Cerebellar cortex (tissue), 1 donor: ENCODE measurements at places on chromosomes 4 and X.

DNA sequence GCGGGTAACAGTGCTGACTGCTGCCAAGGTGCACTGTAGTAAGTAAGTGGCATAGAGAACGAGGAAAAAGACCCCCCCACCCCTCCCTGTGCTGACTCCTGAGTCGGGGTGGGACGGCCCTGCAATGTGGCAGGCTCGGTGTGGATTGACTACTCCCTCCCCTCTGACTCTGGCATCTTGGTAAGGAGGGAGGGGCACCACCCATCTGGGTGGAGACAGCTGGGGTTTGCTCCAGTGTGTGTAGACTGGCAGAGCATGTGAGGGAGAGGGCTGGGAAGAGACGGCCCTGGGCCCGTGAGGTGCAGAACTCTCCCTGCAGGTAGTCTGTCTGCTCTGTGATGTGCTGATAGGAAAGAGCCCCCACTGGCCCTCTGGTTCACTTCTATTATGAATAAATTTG, 31.0 kb downstream of the NSG1 start:
- no peak for DNase-seq

- DNase-seq: no peak
These were observed 37.8 kb downstream of the PCDH10 start for GRCh38 chr4:133186845-133187244.

DNA sequence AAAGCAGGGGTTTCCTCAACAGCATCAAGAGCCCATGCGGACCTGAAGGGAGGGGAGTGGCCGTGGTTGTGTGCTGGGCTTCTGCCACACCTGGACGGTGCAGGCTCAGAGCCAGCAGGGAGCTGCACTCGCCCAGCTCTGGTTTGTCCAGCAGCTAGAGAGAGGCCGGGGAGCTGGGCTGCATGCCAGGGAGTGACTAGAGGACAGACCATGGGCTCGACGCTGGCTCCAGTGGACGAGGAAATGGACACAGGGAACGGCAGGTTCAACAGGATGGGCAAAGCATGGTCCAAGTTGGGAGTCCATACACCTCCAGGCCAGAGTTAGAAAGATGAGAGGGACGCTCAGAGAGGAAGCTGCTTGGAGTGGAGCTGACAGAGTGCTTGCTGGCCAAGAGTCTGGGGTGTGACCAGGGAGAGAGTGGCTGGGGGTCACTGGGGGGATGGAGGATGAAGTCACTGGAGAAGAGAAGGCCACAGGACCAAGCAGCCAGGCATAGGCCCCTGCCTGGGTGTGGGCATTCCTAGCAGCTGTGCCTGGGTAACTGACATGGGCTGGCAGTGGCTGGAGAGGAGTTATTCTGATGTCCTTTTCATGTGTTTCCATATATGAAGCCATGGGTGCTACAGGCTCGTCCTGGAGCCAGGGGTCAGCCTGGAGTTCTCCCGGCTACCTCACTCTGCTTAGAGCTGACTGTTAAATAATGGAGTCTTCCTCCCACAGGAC, 42.8 kb downstream of the HTT-AS start:
- DNase-seq: no peak

DNA sequence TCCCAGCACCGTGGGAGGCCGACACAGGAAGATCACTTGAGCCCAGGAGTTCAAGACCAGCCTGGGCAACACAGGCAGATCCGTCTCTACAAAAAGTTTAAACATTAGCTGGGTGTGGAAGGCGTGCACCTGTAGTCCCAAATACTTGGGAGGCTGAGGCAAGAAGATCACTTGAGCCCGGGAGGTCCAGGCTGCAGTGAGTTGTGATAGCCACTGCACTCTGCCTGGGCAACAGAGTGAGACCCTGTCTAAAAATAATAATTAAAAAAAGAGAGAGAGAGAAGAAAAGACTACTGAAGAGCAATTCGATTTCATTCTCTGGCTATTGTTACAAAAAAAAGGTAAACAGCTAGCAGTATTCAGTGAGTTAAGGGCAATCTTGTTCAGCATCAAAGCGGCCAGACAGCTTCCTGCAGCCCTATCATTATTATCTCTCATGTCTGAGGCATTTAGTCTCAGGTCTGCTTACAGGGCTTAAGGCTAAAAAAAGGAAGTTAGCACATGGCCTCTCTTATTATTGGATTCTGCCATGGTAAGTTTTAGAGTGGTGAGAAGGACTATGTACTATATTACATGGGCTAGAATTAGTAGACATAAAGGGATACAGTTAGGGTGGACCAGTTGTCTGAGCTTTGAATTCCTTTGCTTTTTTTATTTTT, 37.9 kb downstream of the ARHGEF6 start:
- DNase-seq: no peak

DNA sequence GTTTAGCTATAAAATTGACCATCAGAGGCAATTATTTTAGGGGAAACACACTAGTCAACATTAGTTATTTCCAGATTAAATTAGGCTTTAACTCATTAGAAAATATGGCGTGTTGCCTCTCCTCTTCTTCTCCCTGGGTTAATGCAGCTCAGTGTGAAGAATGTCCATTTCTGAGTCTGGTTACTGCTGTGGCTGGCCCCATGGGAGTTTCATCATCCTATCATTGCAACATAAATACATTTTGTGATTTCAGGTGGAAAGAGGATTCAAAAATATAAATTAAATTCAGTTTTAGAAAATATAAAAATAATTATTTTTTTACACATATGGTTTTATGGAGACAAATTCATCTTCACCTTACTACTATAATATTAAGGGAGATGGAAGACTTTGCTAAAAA, 288.5 kb upstream of the ARSJ start:
- DNase-seq: no peak
